ENCODE measurements at places on chromosomes 2 and 18.

DNA sequence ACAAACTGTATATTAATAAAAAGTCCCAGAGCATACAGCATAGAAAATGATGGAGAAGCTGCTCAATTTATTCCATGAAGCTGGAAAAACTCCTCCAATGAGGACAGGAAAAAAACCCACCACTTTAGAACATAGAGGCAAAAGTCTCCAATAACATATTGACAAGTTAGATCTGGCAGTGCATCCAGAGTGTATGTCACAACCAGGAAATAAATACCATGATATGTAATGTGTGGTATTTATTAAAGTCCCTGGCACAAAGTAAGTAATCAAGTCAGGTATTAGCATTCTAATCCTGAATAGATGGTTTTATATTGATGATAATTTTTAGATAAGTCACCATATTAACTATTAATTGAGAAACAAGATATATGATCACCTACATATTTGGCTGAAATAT is 427.3 kb upstream of the HS6ST1 start:
- no peak for DNase-seq

DNA sequence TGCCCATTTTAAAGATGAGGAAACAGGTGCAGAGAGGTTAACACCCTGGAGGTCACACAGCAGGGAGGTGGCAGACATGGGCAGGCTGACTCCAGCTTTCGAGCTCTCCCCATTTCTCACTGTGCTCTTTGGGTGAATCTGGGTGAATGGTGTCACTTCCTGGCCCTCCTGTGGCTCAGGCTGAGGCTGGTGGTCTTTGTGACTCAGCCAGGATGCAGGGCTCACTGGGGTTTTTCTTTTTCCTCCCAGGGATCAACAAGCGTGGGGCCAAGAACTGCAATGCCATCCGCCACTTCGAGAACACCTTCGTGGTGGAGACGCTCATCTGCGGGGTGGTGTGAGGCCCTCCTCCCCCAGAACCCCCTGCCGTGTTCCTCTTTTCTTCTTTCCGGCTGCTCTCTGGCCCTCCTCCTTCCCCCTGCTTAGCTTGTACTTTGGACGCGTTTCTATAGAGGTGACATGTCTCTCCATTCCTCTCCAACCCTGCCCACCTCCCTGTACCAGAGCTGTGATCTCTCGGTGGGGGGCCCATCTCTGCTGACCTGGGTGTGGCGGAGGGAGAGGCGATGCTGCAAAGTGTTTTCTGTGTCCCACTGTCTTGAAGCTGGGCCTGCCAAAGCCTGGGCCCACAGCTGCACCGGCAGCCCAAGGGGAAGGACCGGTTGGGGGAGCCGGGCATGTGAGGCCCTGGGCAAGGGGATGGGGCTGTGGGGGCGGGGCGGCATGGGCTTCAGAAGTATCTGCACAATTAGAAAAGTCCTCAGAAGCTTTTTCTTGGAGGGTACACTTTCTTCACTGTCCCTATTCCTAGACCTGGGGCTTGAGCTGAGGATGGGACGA is 13.2 kb downstream of the ITM2C start:
- no peak for DNase-seq

GRCh38 chr2:148495586-148495985 is 149.0 kb upstream of the EPC2 start:
- no peak for DNase-seq

- DNase-seq = no peak
Measured at GRCh38 chr2:107569496-107569895, 257.2 kb upstream of the RGPD4 start.

- DNase-seq = no peak
Measured at GRCh38 chr2:85746321-85747004, 7.3 kb upstream of the ATOH8 start.

GRCh38 chr18:57906852-57907251 is 103.7 kb upstream of the ATP8B1 start:
- DNase-seq = no peak

- DNase-seq = peak; percentile 80
Measured at GRCh38 chr2:223601932-223602666, at the start of gene SCG2. SCG2 (minus strand) TSS chr2:223602361; CDS start chr2:223599282, 3,079 bp downstream.

- no peak for DNase-seq
Measured at GRCh38 chr2:62056341-62056740, 139.6 kb upstream of the B3GNT2 start.

All from muscle of back (tissue), 13 donors.